ENCODE measurements at places on chromosomes 12 and 14.

DNA sequence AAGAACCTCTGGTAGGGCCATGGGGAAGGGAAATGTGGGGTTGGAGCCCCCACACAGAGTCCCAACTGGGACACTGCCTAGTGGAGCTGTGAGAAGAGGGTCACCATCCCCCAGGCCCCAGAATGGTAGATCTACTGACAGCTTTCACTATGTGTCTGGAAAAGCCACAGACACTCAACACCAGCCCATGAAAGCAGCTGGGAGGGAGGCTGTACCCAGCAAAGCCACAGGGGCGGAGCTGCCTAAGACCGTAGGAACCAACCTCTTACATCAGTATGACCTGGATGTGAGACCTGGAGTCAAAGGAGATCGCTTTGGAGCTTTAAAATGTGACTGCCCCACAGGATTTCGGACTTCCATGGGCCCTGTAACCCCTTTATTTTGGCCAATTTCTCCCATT lies 97.8 kb downstream of the HMGA2 start:
- DNase-seq = no peak

- DNase-seq = no peak
These were observed 751 bp downstream of the PSMB5 start for GRCh38 chr14:23033801-23034497.

- no peak for DNase-seq
These were observed 67.5 kb upstream of the PRIMA1 start for GRCh38 chr14:93855737-93856136.

DNA sequence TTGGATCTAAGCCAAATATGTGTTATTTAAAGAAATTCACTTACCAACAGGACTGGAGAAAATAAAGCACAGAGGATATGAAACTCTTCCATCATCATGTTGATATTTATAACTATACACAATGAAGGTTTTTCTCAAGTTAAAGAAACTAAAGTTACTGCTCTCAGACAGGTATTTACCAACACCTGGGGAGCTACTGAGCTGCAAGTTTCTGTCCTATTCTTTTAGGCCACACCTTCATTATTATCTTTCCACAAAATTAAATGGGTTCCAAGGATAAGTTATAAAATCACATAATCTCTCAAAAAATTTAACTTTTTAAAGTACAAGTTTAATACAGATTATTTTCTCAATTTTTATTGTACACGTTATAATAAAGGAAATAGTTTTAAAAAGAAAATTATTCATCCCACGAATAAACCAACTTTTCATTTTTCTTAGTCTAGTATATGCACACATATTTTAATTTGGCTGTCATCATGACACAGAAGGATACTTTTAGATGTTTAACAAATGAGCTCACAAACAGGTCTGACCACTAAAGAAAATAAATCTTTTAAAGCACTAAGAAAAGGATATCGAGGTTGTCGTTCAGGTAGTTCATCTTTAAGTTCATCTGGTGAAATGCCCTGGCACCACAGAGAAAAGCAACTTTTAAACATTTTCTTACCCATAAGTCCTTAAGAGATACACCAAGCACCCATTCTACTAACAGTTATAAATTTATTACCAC lies 7.8 kb downstream of the GMFB start:
- no peak for DNase-seq

DNA sequence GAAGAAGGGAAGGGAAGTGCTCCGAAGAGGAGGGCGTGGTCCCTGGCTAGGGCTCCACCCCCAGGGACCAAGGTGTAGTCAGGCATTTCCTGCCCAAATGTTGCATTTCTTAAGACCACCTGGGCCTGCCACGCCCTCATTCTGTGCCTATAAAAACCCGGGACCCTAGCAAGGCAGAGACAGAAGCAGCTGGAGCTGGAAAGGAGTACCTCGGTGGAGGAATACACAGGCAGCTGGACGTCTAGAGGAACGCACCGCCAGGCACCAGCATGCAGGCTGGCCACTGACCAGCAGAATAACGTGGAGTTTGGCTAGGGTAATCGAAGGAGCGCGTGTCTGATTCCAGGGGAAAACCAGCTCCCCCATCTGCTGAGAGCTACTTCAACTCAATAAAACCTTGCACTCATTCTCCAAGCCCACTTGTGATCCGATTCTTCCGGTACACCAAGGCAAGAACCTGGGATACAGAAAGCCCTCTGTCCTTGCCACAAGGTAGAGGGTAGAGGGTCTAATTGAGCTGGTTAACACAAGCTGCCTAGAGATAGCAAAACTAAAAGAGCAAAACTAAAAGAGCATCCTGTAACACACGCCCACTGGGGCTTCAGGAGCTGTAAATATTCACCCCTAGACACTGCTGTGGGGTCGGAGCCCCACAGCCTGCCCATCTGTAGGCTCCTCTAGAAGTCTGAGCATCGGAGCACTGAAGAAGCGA lies 21.0 kb downstream of the CFL2 start:
- DNase-seq = no peak

GRCh38 chr14:104431351-104431928 lies 148.1 kb upstream of the C14orf180 start:
- no peak for DNase-seq

Measured in T follicular helper cell (primary cell).